Mesothelial cell of epicardium (in vitro differentiated cells): ENCODE measurements at places on chromosomes 7 and 10. TPM values are rescaled to one million over a fixed set of nuclear protein-coding genes. Genes with fewer than 3 reads are reported as not detected.

Gene RET
- total RNA-seq, result 0.88 to 2.2 TPM (median 2.1 TPM) in 3 replicates

GRCh38 chr10:116708391-116708821, 34.0 kb downstream of the HSPA12A start:
- H3K4me1 ChIP-seq, result peaks cover 19% of the 10 kb centered on the region
- no peak overlapping the region for H3K4me3 ChIP-seq
- peaks cover 11% of the 10 kb centered on the region for H3K27me3 ChIP-seq
- H3K27ac ChIP-seq, result no peak overlapping the region
- DNase-seq, result no peak
- no peaks in the 10 kb centered on the region for H3K36me3 ChIP-seq

GRCh38 chr10:77494327-77494726, 143.3 kb downstream of the KCNMA1 start:
- H3K4me3 ChIP-seq, result no peak overlapping the region
- peak overlapping the region; percentile 27 for H3K27ac ChIP-seq
- no peaks in the 10 kb centered on the region for H3K27me3 ChIP-seq
- peaks cover 26% of the 10 kb centered on the region for H3K4me1 ChIP-seq
- H3K36me3 ChIP-seq, result no peaks in the 10 kb centered on the region

- DNase-seq, result no peak
- no peak overlapping the region for H3K27ac ChIP-seq
- peaks cover 12% of the 10 kb centered on the region for H3K36me3 ChIP-seq
- H3K4me1 ChIP-seq, result peaks cover 5% of the 10 kb centered on the region
- no peaks in the 10 kb centered on the region for H3K27me3 ChIP-seq
- no peak overlapping the region for H3K4me3 ChIP-seq
Measured at GRCh38 chr10:102935939-102936605, 18.0 kb downstream of the CNNM2 start.

Gene FKBP6
- total RNA-seq, result not detected in 3 replicates

Gene NAMPT
- 48.5 to 53.9 TPM (median 52.0 TPM) in 3 replicates for total RNA-seq

GRCh38 chr10:87038786-87039185, 18.7 kb downstream of the FAM25A start:
- H3K27ac ChIP-seq, result no peak overlapping the region
- no peak for DNase-seq
- no peaks in the 10 kb centered on the region for H3K4me1 ChIP-seq
- H3K27me3 ChIP-seq, result peaks cover 6% of the 10 kb centered on the region

GRCh38 chr7:140694592-140694991, 1.9 kb upstream of the NDUFB2 start:
- H3K27me3 ChIP-seq, result no peaks in the 10 kb centered on the region
- peaks cover 32% of the 10 kb centered on the region for H3K4me1 ChIP-seq
- no peak for DNase-seq
- H3K4me3 ChIP-seq, result no peak overlapping the region
- H3K36me3 ChIP-seq, result peaks cover 11% of the 10 kb centered on the region

DNA sequence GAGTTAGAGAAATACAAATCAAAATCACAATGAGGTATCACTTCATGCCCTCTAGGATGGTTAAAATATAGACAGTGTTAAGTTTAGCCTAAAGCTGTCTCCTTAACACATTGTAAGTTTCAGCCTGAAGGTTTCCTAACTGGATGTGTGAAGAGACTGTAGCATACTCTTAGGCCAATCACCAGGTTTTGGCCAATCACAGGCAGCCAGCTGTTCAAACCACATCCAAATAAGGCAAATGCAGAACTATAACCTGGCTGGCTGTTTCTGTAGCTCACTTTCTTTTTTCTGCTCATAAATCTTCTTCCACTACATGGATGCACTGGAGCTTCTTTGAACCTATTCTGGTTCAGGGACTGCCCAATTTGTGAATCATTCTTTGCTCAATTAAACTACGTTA, 19.7 kb downstream of the ESYT2 start:
- H3K27ac ChIP-seq, result peak overlapping the region; percentile 54
- DNase-seq, result no peak

DNA sequence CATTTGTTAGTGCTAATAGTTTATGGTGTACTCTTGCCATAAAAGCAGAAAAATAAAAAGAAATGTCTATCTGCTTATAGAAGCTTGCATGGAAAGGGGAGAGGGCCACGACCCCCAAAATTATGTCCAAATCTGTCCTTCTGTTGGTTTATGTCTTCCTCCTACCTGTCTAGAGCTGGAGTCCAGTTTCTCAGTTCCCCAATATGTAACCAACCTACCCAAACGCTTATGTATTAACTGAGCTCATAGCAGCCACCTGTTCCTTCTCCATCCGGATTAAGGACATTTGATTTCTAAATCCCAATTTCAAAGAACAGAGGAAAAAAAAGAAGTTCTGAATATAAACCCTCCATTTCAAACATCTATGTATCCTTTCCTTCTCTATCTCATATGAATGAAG, 30.3 kb upstream of the TPK1 start:
- no peak overlapping the region for H3K4me3 ChIP-seq
- H3K27ac ChIP-seq, result no peak overlapping the region
- no peaks in the 10 kb centered on the region for H3K36me3 ChIP-seq

DNA sequence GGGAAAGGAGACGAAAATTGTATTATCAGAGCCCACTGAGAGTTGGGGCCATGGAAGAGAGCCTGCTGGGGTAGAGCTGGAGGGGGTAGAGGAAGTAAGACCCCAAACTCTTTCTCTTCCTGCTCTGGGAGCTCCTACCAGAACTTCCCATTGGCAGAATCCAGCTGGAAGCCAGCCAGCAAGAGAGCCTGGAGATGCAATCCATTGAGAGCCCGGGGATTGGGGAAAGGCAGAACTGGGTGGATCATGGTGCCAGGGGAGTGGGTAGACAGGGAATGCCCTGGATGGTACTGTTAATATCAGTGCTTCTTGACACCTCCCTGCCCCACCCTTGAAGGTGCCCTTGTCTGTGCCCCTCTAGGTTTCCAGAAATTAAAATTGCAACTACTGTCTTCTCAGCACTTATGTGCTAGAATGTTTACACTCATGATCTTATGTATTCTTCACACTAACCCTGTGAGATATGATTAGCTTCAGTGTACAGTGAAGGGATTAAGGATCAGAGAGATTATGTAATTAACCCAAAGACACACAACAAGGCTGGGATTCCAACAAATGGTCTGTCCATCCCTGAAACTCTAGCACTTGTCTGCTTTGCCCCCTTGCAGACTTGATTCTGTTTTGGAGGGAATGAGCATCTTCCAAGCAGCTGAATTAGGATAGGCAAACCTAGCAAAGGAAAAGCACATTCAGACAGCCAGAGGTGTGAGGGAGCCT, 154.1 kb downstream of the C10orf105 start:
- H3K4me1 ChIP-seq, result peaks cover 29% of the 10 kb centered on the region
- H3K36me3 ChIP-seq, result no peaks in the 10 kb centered on the region
- DNase-seq, result no peak
- H3K4me3 ChIP-seq, result no peak overlapping the region

GRCh38 chr7:90613088-90613498, 17.0 kb downstream of the CDK14 start:
- no peaks in the 10 kb centered on the region for H3K27me3 ChIP-seq
- peaks cover 5% of the 10 kb centered on the region for H3K4me1 ChIP-seq

DNA sequence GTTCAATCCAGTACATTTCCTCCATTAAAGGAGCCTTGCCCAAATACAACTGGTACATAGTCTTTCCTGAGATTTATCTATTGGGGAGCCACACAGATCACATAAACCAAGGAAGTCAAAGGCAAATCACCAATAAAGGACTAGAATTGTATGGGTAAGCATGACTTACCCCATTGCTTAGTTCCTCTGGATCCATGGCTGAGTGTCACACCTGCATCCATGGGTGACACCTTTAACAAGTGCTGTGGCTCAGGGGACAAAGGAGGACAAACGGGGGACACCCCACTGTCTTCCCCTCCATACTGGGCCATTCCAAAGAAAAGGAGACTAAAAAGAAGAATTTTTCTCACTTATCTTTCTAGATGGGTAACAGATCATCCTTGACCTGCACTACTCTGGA, 30.4 kb downstream of the ZNF92 start:
- H3K27ac ChIP-seq, result no peak overlapping the region
- no peak overlapping the region for H3K4me3 ChIP-seq
- H3K4me1 ChIP-seq, result no peaks in the 10 kb centered on the region
- H3K36me3 ChIP-seq, result peaks cover 26% of the 10 kb centered on the region

GRCh38 chr10:34590793-34591192, 224.3 kb downstream of the PARD3 start:
- peaks cover 7% of the 10 kb centered on the region for H3K36me3 ChIP-seq
- no peak overlapping the region for H3K4me3 ChIP-seq
- H3K4me1 ChIP-seq, result peaks cover 17% of the 10 kb centered on the region
- DNase-seq, result no peak
- no peaks in the 10 kb centered on the region for H3K27me3 ChIP-seq

DNA sequence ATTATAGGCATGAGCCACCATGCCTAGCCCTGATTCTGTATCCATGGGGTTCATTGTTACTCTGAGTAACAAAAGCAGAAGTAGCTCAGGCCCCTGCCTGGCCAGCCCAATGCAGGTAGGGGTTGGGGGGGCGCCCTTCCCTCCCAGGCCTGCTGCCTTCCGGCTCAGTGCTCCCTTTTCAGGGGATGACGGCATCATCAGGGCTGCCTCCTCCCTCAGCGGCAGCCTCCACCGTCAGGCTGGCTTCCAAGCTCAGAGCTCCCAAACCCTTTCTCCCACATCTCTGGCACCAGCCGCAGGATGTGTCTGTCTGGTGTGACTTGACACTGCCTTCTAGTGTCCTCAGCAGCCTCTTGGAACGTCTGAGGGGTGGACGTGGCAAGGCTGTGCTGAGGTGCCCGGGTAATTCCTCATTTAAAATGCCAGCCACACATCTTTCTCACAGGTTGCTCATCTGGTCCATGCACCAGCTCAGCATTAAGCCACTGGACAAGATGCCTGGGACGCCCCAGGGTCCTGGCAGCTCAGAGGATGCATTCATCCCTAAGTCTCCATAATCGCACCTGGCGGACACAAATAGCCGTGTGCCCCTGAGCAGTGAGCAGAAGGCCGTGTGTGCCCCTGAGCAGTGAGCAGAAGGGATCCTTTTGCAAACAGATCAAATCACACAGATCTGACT, 38.2 kb downstream of the PAPOLB start:
- H3K36me3 ChIP-seq, result no peaks in the 10 kb centered on the region
- no peak for DNase-seq
- H3K4me3 ChIP-seq, result no peak overlapping the region
- no peaks in the 10 kb centered on the region for H3K27me3 ChIP-seq
- no peaks in the 10 kb centered on the region for H3K4me1 ChIP-seq
- no peak overlapping the region for H3K27ac ChIP-seq

DNA sequence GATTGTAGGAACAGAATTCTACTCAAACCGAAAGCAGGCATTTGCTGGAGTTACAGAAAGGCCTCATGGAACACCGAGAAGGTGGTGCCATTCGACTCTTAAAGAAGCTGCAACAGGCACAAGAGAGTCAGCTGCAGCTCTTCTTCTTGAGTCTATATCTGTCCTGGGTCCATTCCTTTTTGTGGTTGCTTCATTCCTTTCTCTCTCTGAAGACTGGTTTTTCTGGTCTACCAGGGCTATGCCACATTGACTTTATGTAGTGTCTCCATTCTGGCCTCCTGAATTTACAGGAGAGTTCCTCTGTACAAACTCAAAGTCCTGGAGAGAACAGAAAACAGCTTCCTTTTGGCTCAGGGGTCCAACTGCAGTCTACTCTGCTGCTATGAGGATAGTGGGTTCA, 132.8 kb downstream of the CFTR start:
- no peaks in the 10 kb centered on the region for H3K36me3 ChIP-seq
- DNase-seq, result no peak

DNA sequence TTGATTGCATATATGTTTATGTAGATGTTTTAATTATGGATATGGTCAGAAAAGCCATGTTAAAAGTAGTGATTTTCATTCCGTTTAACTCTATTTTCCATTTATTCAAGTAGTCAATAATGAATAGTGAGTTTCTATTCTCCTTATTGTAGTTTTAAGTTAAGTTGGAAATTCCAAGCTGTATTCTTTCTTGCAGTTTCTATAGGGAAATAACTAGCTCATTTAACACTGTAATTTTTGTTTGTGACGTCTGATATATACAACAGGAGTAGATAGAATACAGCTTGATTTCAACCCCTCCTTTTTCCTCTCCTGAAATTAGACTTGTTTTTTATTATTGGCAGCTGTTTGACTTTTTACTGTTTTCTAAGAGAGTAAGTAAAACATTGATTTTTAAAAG, 47.2 kb downstream of the SLK start:
- no peak overlapping the region for H3K27ac ChIP-seq
- DNase-seq, result no peak
- no peak overlapping the region for H3K4me3 ChIP-seq
- peaks cover 18% of the 10 kb centered on the region for H3K36me3 ChIP-seq
- no peaks in the 10 kb centered on the region for H3K27me3 ChIP-seq

Gene HABP2
- 0.13 TPM in 1 of 3 replicates, not detected in the others for total RNA-seq

Gene PRSS37
- total RNA-seq, result not detected in 3 replicates

DNA sequence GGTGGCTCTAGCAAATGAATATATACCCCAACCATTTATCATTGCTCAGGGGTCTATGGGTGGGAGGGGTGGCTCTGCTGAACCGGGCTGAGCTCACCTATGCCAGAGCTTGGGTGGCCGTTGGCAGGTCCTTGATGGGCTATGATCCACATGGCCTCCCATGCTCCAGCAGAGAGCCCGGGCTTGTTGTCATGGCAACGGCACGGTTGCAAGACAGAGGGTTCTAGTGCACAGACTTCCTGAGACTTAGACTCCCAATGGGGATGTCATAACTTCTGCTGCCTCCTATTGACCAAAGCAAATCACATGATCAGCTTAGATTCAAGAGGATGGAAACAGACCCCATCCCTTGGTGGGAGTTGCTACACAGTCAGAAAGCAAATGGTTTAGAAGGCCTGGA, 36.4 kb upstream of the CARD11 start:
- no peak for DNase-seq
- no peaks in the 10 kb centered on the region for H3K27me3 ChIP-seq
- no peaks in the 10 kb centered on the region for H3K36me3 ChIP-seq
- peaks cover 7% of the 10 kb centered on the region for H3K4me1 ChIP-seq
- H3K4me3 ChIP-seq, result no peak overlapping the region

Gene H2BK1
- not detected in 3 replicates for total RNA-seq

Gene FAM25G
- not detected in 3 replicates for total RNA-seq

GRCh38 chr10:103443475-103444185, 8.5 kb downstream of the CALHM2 start:
- no peaks in the 10 kb centered on the region for H3K27me3 ChIP-seq
- no peak overlapping the region for H3K4me3 ChIP-seq
- DNase-seq, result no peak
- H3K36me3 ChIP-seq, result peaks cover 44% of the 10 kb centered on the region
- no peaks in the 10 kb centered on the region for H3K4me1 ChIP-seq

DNA sequence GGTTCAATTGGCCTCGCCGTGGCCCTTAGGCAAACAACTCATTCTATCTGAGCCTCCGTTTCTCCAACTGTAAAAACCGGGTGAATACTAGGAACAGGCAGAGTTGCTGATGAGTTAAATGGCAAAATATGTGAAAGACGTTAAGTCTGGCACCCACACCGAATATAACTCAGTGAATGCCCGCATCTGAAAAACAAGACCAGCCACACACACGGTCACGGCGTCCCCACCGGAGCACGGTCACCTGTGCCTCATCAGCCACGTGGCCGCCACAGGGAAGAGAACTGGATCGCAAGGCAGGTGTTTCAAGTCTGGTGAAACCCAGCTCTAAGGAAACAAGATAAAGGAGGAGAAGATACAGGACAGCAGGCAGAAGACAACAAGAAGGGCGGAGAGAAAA, 20.4 kb downstream of the PRKAG2 start:
- no peak overlapping the region for H3K27ac ChIP-seq
- H3K4me1 ChIP-seq, result no peaks in the 10 kb centered on the region
- H3K27me3 ChIP-seq, result peaks cover 22% of the 10 kb centered on the region
- no peaks in the 10 kb centered on the region for H3K36me3 ChIP-seq
- no peak overlapping the region for H3K4me3 ChIP-seq
- no peak for DNase-seq

- DNase-seq, result no peak
- H3K36me3 ChIP-seq, result no peaks in the 10 kb centered on the region
- H3K4me1 ChIP-seq, result no peaks in the 10 kb centered on the region
- H3K4me3 ChIP-seq, result no peak overlapping the region
- H3K27ac ChIP-seq, result no peak overlapping the region
- H3K27me3 ChIP-seq, result peaks cover 1% of the 10 kb centered on the region
Measured at GRCh38 chr10:98636921-98637329, 190.2 kb upstream of the HPS1 start.

Gene TWNK
- total RNA-seq, result 11.7 to 13.9 TPM (median 12.4 TPM) in 3 replicates
